Activated T-cell treated with anti-CD3 and anti-CD28 coated beads, Interleukin-2, amount 50 U/mL, for 72 hours (primary cell): ENCODE measurements at places on chromosomes 16 and 17.

DNA sequence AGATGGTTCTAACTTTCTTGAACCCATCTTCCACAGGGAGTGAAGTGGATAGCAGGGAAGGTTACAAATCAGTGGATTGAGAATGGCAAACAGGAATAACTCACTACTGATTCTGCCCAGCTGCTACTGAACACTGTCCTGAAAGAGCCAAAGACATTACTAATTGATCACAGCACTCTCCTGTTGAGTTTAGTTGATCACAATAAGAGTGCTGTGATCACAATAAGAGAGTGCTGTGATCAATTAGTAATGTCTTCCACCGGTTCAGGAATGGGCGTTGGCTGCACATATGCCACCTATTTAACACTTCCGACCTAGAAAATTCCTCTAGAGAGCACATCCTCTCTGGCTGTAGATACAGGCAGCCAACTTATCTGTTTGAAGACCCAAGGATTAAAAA, 11.4 kb downstream of the CFAP97D1 start:
- DNase-seq = no peak

DNA sequence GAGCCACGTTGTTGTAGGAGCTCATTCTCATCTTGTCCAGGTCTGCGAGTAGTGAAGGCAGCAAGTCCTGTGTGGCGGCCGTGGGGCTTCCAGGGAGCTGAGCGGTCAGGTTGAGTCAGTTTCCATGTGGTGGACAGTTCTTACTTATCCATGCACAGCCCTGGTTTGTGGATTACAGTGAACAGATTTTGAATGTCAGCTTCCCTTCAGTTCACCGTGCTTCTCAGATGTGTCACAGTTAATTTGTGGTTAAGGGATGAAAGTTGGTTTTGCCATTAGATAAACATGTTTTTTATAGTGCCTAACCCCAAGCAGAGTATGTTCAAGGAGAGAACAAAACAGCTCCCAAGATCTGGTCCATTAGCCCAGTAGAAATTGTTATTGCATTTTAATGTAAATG, 103.1 kb downstream of the RPTOR start:
- peak; percentile 35 for DNase-seq

- no peak for DNase-seq
Measured at GRCh38 chr17:73683771-73684170, 39.5 kb upstream of the SDK2 start.

- no peak for DNase-seq
Measured at GRCh38 chr16:8776129-8776584, 21.3 kb downstream of the TMEM186 start.

GRCh38 chr17:60351012-60351695, 40.8 kb downstream of the USP32 start:
- no peak for DNase-seq

GRCh38 chr16:87580855-87581261, 21.4 kb upstream of the JPH3 start:
- DNase-seq = peak; percentile 17

GRCh38 chr16:54542805-54543505, 256.4 kb upstream of the IRX3 start:
- DNase-seq = no peak

DNA sequence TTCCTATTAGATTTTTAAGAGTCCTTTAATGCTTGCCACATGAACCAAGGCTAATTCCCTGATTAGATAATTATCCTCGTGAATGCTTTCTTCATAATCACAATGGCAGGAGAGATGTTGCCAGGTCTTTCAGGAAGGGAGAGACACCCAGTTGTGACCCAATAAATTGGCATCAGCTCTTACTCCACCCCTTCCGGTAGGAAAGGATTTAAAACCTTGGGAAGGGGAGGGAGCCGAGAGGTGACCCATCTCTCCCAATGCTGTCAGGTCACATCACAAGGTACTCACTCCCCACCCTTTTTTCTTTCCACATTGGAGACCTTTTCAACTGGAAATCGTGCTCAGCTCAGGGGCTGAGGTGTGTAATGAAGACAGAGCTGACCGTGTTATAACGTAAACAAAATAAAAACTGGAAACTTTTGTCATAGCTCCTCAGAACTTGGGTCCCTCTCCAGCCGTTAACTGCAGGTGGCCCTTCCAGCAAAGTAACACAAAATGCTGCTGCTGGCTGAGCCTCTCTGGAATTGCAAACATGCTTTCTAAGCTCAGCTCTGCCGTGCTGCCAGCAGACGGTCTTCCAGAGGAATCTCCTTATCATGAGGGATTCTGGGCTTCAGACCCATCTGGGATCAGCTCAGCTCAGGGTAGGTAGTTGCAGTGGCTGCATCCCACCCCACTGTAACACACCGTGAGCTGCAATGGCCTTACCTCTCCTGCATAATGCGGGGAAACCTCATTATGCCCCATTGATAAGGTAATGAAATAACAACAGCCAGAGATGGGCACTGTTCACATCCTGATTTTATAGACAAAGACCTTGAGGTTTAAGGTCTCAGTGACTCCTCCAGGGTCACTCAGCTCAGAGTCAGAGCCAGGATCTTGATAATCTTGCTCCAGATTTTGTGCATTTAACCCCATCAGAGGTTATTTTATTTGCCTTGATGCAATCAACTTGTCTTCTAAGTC, 15.6 kb downstream of the TMEM100 start:
- no peak for DNase-seq

DNA sequence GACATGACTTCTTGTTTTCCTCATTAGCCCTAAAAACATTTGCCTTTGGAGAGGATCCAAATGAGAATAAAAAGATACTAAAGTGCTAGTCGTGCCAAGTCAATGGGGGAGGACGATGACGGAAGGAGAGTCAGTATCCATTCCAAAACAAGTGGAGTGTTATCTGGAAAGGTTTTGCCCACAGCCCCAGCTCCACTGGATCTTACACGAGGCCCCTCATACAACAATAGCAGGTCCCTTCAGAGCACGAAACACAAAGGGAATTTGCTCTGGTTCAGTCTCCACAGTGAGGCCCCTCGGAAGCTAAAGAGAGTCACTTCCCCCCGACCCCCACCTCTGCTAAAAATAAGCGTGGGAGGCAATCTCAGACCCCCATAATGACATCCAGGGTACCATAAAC, 496.9 kb upstream of the ZFHX3 start:
- no peak for DNase-seq

DNA sequence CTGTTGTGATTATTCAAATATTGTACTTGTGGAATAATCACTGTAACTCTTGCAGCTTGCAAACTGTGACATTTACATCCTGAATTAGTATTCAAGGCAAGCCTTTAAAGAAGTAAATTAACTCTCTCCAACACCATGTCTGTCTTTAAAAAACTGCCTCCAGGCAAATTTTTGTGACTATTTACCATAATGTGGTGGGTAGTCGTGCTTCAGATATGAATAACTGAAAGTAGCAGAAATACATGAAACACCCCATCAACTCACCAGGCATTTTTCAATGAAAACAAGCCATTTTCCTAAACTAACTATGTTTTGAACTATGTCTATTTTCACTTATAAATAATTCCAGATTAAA, 217.4 kb upstream of the PSMD7 start:
- no peak for DNase-seq

- DNase-seq = no peak
Measured at GRCh38 chr17:27540318-27541101, 84.3 kb downstream of the KSR1 start.

DNA sequence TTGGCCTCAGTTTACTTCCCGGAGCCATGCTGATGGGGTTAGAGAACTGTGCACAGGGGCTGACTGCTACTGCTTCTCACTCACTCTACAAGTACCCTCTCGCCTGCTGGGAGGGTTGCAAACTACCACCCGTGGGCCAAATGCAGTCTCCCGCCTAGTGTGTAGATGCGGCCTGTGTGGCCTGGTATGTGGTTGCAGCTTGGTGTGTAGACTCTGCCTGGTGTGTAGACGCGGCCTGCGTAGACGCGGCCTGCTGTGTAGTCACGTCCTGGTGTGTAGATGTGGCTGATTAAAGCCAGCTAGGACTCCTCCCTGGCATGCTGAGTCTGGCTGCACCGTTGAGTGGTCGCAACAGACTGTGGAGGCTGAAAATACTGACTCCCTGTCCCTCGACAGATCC, 7.3 kb downstream of the CANT1 start:
- DNase-seq = no peak

DNA sequence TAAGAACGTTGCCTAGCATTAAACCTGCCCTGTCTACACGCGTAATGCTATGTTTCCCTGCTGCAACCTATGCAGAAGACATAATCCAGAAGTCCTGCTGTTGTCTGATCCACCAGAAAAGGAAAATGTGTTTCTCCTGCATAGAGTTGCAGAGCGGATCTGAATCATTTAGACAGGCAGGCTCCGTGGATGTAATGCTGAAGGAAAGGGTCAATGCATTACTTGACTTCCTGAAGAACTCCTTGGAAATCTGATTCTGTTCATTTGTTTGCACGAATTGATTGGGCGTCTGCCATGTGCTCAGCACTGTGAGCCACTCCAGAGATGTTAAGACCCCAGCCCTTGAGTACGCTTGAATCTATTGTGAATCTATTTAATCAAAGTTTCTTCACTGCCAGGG, 83.4 kb downstream of the FOXL1 start:
- DNase-seq = no peak

GRCh38 chr17:12402963-12403622, 262.6 kb upstream of the MYOCD start:
- no peak for DNase-seq

DNA sequence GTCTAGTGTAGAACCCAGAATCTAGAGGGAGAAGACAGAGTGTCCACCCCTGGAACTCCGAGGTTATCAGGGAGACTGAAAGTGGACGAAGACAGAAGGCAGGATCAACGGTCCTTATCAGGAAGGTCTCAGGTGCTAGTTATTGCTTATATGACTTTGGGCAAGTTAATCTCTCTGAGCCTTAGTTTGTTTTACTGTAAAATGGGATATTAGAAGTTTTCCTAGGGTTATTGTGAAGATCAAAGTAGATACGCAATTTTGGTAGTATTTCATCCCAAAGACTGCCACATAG, 1.2 kb downstream of the RNF167 start:
- DNase-seq = no peak

GRCh38 chr17:76797241-76797840, 59.4 kb downstream of the MFSD11 start:
- no peak for DNase-seq

- DNase-seq = no peak
Measured at GRCh38 chr17:27488231-27488630, 32.0 kb downstream of the KSR1 start.

DNA sequence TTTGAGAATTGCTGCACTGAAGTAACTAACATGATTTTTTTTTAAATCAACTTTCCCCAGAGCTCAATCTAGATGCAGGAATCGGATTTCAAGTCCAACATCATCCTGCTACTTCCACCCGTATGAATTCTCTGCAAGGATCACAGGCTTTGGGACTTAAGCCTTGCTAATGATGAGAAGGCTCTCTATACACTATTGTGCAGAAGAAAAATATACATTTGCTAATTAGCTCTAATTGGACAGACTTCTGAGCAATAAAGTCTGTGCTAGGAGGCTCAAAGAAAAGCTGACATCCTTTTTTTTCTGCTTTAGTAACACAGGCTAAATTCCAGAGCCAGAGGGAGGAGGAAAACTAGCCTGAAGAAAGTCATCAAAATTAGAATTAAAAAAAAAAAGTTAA, 433.6 kb downstream of the PMP22 start:
- no peak for DNase-seq

GRCh38 chr16:28495098-28495793, 803 bp downstream of the APOBR start:
- DNase-seq = no peak

GRCh38 chr16:28875134-28876018, 2.9 kb upstream of the ATP2A1 start:
- no peak for DNase-seq

DNA sequence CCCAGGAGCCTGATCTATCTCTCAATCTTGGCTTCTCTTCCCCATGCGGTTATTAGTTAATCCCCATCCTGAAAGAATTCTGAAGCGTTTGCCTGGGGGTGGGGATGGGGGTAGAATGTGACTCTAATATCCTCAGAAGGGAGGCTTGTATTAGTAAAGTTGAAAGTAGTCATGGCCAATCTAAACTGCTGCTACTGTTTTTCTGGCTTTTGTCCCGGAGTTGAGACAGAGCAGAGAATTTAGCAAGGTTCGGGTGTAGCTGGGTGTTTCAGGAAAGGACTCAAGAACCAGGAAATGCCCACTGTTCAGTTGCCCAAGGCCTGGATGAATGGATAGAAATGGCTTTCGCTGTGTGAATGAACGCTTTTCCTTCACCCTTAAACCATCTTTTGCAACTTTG, 17.6 kb upstream of the ITGAM start:
- no peak for DNase-seq

DNA sequence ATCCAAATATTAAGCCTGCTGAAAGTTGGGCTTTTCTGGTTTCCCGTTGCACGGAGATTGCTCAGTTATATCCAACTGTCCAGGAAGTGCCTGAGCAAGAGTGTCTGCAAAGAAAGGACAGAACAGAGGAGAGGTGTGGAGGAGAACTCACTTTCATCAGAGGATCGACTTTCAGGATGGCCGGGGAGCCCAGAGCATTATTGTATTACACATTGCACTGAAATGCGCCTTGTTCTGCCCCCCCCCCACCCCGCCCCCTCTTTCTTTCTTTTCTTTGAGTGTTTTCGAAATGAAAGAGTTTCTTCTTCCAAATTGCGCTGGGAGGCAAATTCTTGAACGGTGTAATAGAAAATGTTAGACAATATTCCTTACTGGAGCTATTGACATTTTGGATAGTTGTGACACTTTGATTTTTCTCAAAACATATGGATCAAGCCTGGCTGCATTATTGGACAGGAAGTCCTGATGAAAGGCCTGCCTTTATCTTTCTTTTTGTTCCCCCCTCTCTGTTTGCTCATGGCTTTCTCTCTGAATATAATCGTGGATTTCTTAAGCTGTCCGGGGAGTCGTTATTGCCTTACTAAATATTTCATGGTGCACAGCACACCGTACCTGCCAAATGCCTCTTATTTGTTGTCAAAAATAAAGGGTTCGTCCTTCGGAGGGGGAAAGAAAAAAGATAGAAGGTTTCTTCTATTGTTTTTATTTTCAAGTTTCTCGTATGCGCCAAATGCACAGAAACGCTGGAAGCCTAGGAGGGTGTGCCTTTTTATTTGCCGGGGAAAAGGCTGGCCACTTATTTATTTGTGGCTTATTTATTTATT, 110.8 kb downstream of the IRX3 start:
- DNase-seq = no peak

DNA sequence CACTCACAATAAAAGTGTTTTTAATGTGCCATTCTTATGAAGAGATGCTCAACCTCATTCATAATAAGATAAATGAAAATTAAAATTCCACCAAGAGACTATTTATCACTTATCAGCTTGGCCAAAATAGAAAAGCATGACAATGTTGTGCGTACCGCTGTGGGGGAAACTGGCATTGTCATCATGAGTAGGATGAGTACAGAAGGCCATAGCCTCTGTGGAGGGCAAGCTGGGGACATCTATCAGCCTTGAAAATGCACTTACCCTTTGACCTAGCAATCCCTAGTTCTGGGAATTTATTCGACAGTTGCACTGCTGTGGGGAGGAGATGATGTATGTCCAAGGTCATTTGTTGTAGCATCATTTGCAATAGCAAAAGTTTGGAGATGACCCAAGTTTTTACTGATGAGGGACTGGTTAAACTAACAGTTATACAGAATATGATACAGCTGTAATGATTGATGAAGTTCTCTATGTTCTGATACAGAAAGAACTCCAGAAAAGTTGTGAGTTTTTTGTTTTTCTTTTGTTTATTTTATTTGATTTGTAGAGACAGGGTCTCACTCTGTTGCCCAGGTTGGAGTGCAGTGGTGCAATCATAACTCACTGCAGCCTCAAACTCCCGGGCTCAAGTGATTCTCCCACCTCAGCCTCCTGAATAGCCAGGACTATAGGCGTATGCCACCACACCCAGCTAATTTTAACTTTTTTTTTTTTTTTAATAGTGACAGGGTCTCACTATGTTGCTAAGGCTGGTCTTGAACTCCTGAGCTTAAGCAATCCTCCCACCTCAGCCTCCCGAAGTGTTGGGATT, 13.7 kb upstream of the PRKCB start:
- no peak for DNase-seq
